CD4-positive, alpha-beta T cell treated with Interferon alpha-2 for 1 hour (primary cell): ENCODE measurements at places on chromosomes 7 and 10.

- DNase-seq, result no peak
Observed at GRCh38 chr10:68543004-68543918, 15.9 kb upstream of the SLC25A16 start.

DNA sequence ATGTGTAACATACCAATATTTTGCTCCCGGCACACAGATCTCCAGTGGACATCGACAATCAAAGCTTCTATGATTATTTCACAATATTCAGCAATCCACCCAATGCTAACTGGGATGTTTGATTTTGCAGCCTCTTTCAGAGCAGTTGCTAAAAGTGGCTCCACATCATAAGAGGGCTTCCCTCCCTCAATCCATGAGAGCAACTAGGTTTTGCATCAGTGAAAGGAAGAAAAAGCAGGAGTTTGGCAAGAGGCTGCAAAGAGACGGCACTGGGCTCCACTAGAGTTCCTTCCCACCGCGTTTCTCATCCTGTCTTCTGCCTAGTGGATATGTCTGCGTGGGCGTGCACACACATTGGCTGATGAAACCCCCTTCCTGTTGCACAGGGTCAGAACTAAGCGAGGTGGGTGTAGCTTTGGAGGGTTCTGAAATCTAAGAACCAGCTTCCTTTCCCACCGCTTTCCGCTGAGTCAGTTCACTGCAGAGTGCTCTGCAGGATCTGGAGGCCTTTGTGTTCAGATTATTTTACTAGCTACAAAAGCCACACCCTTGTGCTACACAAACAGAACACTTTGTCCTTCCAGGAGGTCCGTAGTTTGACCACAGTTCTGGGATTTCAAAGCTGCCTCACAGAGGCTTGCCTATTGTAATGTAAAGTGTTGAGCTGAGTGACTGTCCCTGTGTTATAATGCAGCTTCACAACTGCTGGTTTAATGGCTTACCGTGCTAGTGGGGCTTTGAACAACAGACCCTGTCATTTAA is 28.1 kb downstream of the ARL4A start:
- no peak for DNase-seq

GRCh38 chr10:10293481-10293951 is 724.2 kb upstream of the CELF2 start:
- no peak for DNase-seq

DNA sequence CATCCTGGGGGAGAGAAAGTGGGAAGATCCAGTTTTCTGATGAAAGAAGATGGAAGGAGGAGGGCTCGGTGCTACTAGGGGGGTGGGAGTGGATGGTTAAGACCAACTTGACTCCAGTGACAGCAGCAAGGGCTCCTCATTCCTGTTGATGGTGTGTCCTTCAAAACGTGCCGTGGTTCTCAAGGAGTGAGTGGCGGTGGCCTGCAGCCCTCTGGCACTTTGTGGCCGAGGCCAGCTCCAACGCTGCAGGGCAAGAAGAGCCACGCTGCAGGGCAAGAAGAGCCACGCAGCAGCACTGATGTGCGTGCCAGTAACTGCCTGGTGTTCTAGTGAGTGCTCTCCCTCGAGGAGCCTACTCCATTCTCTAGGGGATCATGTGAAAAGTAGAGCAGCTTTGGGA is 72.1 kb downstream of the GRK5 start:
- no peak for DNase-seq

DNA sequence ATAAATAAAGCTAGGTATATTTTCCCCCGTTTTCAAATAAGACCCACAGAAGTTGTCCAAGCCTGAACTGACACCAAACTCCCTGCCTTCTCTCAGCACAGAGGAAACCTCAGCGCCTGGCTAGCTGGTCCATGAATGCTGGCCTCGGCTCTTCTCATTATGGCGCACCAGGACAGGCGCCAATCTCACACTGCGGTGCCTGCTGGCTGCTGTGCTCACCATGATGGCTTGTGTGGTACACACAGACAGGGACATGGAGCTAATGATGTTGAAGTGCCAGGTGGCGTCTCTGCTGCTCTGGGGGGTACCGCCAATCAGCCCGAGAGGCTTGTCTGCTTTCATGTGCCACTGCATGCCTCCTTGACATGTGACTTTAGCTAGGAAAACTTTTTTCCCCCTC is 43.2 kb upstream of the USP6NL start:
- no peak for DNase-seq

GRCh38 chr7:8363407-8364015 is 69.9 kb upstream of the NXPH1 start:
- no peak for DNase-seq
